ENCODE measurements at places on chromosomes 7 and 10. TPM values are rescaled to one million over a fixed set of nuclear protein-coding genes. Genes with fewer than 3 reads are reported as not detected.

RELN gene
- total RNA-seq: not detected

ELN gene
- not detected for total RNA-seq

SNCG gene
- not detected for total RNA-seq

RAPGEF5 gene
- total RNA-seq: 0.72 TPM

PIK3CG gene
- 10.2 TPM for total RNA-seq

SCIN gene
- total RNA-seq: 0.14 TPM
